ENCODE measurements at places on chromosomes 2 and 18. TPM values are rescaled to one million over a fixed set of nuclear protein-coding genes. Genes with fewer than 3 reads are reported as not detected.

The RAPH1 gene
- total RNA-seq = 58.9 TPM

The B3GNT7 gene
- total RNA-seq = 1.9 TPM

The LDAH gene
- total RNA-seq = 18.1 TPM

The HMSD gene
- not detected for total RNA-seq

The SERPINB3 gene
- total RNA-seq = not detected

The NOP58 gene
- total RNA-seq = 32.3 TPM

The RAMP1 gene
- total RNA-seq = 176 TPM

The POLE4 gene
- total RNA-seq = 47.2 TPM

The ONECUT2 gene
- 0.05 TPM for total RNA-seq

The MBD2 gene
- 52.2 TPM for total RNA-seq

The RPRM gene
- not detected for total RNA-seq

The CAPN13 gene
- total RNA-seq = not detected

The MC5R gene
- not detected for total RNA-seq

The CTAGE1 gene
- 0.12 TPM for total RNA-seq
